ENCODE measurements at places on chromosomes 16 and 17.

- no peak for DNase-seq
Measured at GRCh38 chr17:55299890-55300289, 35.1 kb downstream of the HLF start.

DNA sequence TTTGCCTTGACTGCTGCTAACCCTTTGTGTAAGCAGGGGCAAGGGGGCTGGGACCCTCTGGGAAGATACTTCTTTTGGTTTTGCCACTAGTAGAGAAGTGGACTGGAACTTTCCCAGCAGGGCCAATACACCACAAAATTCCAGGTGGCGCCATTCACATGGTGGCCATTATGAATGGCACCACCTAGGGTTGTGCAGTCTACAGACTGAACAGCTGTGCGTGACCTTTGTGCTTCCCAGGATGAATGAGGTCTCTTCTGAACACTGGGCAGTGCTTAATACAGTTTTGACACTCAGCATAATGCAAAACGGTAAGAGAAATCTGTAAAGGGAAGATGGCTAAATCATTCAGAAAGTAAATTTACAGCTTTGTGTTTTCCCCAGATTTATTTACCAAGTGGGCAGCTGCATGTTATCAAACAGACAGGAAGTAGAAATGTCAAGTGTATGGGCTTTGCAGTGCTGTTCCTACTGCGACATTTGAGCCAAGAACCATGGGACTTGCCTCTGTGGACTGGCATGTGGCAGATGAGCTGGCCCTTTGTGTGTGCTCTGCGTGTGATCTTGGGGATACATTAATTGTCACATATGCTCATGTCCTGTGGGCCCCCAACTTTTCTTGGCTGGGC, 9.2 kb downstream of the SYT17 start:
- no peak for DNase-seq

DNA sequence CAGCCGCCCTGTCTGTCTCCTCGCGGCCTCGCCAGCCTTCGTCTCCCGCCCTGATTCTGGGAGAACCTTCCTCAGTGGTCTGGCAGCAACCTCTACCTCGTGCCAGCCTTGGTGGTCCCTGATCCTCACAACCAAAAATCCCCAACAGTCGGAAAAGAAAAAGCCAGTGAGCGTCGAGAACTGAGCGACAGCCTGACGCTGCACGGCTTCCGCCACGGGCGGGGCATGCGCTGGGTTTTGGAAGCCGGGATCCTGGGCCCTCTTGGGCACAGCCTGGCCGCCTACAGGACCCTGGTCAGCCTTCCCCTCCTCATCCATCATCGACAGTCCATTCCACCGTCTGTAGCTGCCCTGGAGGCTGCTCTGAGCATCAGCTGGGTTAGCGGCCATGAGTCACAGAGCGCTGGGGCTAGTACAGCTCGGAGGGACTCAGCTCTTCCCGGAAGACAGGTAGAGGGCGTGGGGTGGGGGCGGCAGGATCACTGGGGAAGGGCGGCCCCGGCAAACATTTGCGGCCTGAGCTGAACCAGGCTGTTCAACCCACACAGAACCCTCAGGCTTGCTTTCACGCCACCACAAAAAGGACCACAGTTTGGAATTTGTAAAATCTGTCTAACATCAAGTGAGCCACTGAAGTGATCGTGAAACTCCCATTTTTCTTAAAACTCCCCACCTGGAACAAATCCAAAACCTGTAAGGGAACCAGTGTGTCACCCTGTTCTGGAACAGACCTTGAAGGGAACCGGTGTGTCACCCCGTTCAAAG, 55.4 kb upstream of the DOC2B start:
- no peak for DNase-seq

DNA sequence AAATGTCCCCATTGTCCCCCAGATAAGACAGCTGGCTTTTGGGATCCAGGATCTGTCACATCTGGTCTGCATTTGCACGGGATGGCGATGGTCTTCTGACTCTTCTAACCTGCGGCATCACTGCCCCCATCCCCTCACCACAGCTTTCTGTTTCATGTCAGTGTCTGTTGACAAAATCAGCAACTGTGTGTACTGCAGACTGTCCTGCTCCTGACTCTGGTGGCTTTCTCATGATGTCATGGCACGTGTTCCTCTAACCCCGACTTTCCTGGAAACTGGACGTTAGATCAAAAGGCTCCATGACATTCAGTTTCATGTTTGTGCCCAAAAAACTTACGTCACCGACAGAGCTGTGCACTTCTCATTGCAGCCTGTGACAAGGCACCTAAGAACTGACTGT, 30.1 kb upstream of the CPNE2 start:
- DNase-seq = no peak

DNA sequence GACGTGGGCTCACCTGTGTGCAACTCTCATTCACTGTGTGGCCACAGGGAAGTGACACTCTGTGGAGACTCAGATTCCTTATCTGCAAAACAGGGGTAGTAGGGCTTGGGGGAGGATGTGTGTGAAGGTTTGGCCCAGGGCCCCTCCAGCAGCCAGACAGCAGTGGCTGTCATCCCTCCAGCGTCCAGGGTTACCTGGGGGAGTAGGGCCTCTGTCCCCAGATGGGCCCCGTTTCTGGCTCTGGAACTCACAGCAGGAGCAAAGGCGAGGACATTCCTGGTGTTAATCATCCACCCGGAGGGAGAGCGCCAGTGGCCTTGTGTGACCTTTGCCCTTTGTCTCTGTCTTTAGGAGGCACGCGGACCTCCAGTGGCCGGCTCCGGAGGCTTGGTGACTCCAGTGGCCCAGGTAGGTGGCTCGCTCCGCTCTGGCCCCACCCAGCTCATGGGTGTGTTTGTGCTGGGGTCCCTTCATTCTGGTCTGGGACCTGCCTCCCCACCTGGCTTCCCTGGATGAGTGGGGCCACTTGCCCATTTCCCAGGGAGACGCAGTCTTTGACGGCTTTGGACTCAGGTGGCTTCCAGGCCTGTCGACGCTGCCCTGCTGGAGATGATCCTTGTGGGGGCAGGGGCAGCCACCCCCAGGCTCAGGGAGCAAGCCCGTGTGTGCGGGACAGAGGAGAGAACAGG, 166.2 kb downstream of the SEC14L1 start:
- no peak for DNase-seq

GRCh38 chr16:53695070-53695469, 8.6 kb downstream of the RPGRIP1L start:
- DNase-seq = no peak

GRCh38 chr17:15303851-15304250, 37.5 kb downstream of the TEKT3 start:
- no peak for DNase-seq

DNA sequence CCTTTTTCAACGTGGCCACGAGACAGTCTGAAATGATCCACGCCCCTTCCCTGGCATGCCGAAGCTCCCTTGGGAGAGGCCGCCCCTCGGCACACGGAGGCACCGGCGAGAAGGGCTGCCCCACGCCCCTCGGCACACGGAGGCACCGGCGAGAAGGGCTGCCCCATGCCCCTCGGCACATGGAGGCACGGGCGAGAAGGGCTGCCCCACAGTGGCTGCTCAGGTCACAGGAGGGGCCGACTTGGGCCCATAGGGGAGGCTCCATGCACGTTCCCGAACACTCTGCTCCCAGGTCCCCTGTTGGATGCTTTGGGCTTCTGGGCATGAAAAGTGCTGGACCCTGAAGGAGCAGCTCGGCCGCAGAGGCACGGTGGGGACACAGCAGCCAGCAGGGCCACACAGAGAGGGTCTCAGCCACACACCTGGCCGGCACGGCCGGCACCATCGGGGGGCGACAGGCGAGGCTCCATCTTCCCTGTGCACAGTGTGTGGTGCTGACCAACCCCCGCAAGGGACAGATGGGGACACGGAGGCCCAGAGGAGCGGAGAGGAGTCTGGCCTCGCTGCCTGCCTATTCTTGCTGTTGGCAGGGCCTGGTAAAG, 42.8 kb downstream of the CBFA2T3 start:
- DNase-seq = no peak

DNA sequence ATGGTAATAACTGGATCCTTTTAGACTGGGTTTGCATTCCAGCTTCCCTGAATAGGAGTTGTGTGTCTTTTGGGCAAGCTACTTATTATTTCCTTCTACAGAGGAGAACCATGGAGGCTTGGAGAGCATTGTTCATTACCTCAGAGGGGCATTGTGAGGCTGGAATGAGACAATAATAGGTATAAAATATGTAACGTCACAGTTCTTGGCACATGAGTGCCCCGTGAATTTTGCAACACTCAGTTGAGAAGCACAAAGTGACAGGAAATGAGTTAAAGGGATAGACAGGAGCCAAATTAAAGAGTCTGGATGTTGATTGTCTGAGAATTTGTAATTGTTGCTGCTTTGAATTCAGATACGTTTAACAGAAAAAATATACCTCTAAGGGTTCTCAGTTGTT, 92.2 kb downstream of the CDH8 start:
- no peak for DNase-seq

GRCh38 chr17:59796138-59796537, 88.7 kb downstream of the VMP1 start:
- no peak for DNase-seq

DNA sequence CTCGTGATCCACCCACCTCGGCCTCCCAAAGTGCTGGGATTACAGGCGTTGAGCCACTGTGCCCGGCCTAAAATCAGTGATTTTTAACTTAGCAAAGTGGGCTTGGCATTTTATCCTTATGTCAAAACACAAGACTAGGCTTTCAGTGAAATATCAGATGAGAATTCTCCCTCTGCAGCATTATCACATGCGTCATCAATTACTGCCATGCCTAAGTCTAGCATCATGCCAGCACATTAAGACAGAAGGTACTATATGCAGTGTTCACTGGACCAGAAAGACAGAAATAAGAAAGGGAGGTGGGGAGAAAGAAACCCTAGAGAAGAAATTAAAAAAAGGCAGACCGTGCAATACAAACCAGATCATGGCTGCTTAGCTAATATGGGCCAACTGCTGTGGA, 29.8 kb downstream of the GPATCH8 start:
- DNase-seq = no peak

GRCh38 chr16:66374176-66374575, 7.7 kb downstream of the CDH5 start:
- no peak for DNase-seq

DNA sequence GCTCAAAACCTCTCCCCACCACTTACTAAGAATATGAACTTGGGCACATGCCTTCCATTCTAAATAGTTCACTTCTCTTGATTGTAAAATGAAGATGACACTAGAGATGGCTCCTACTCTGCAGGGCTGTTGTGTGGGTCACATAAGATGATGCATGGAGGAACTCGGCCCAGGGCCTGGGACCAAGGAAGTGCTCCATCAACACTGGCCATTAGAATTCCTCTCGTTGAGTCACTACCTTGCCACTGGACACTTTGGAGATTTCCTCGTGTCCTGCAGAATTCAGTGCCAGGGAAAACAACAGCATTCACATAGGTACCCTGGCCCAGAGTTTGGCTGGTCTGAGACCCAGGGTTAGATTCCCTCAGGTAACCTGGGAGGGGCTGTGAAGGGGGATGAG, 18.6 kb downstream of the HNF1B start:
- DNase-seq = no peak

DNA sequence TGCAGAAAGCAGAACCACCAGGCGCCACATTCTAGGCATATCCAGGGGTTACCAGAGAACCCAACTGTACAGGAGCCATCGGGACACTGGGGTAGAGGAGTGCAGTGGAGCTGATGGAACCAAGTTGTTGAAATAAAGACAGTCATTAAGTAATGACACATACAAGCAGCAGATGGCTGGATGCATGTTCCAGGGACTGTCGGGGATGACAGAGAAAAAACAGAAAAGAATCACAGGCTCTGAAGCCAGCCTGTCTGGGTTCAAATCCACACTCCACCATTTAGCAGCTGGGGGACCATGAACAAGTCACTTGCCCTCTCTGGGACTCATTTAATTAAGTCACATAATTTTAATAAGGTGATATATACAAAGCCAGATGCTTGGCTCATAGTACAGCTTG, 117.1 kb downstream of the ZNF423 start:
- no peak for DNase-seq

GRCh38 chr17:34374457-34374856, 11.4 kb upstream of the CCL1 start:
- no peak for DNase-seq

DNA sequence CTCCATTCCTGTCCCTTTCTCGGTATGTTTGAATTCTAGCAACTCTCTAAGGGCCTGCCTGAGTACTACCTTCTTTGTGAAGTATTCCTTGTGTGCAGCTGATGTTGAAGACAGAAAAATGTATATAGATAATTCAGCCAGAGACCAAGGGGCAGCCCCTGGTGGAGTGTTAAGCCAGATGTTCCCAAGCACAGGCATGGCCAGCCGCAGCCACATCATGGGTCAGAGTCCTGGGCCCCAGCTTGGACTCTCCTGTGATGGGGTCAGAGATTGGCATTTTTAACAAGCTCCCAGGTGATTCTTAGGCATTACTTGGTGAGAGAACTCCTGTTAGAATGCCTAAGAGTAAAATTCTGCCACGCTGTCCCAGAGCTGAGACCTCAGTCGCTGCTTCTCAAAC, 100.8 kb downstream of the IRF8 start:
- DNase-seq = no peak

- no peak for DNase-seq
Measured at GRCh38 chr16:88489163-88489741, 36.2 kb downstream of the ZFPM1 start.

GRCh38 chr16:3575491-3575890, 1.7 kb downstream of the NLRC3 start:
- no peak for DNase-seq

GRCh38 chr17:9824094-9824493, 1.6 kb upstream of the GLP2R start:
- no peak for DNase-seq

DNA sequence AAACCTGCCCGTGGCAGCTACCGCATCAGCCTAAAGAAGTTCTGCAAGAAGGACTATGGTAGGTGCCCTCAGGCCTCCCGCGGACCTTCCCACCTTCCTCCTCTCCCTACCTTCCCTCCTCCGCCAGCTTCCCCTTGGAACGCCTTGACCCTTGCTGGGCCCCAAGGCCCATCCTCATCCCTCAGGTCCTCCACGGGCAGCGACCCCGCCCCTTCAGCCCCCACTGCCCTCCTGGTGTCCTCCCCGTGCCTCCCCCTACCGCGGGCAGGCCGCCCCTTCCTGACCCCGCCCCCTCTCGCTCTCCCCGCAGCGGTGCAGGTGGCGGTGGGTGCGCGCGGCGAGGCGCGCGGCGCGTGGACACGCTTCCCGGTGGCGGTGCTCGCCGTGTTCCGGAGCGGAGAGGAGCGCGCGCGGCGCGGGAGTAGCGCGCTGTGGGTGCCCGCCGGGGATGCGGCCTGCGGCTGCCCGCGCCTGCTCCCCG, 1.4 kb upstream of the TBC1D24 start:
- no peak for DNase-seq

GRCh38 chr17:17545031-17545820, 46.3 kb downstream of the PEMT start:
- no peak for DNase-seq

GRCh38 chr16:56343661-56344517, 81.5 kb downstream of the AMFR start:
- no peak for DNase-seq

- no peak for DNase-seq
Measured at GRCh38 chr16:9399573-9399972, 308.1 kb downstream of the HAPSTR1 start.

- DNase-seq = no peak
Measured at GRCh38 chr17:63035695-63036094, 69.7 kb downstream of the TANC2 start.

GRCh38 chr16:66652661-66653360, 43.7 kb downstream of the CMTM4 start:
- DNase-seq = no peak

- DNase-seq = no peak
Measured at GRCh38 chr16:11025120-11025531, 80.8 kb downstream of the CLEC16A start.

- DNase-seq = no peak
Measured at GRCh38 chr16:80120899-80121521, 419.8 kb upstream of the DYNLRB2 start.

Data from T-helper 17 cell (primary cell).